ENCODE measurements at places on chromosomes 7 and 10. TPM values are rescaled to one million over a fixed set of nuclear protein-coding genes. Genes with fewer than 3 reads are reported as not detected.

CPA1 gene
- total RNA-seq: 4.2 TPM

DNA sequence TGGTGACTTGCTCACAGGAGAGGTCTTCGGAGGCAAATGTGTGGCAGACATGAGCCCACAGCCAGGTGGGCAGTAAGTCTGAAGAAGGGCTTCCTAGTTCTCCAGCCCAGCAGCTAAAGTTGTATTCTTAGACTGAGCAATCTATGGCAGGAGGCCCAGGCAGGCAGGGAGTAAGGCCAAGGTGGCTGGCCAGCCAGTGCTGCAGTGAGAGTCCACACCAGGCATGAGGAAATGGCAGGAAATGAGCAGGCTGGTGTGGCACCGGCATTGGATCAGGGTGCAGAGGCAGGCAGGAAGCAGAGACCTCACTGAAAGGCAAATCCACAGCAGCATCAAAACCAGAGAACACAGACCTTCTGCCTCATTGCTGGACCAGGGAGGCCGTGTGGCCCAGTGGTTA lies 84.6 kb upstream of the PDE1C start:
- DNase-seq: no peak
- H3K4me1 ChIP-seq: no peaks in the 10 kb centered on the region
- H3K27me3 ChIP-seq: no peaks in the 10 kb centered on the region
- no peaks in the 10 kb centered on the region for H3K36me3 ChIP-seq

GRCh38 chr10:123148414-123149161 lies 652 bp downstream of the HMX2 start:
- DNase-seq: peak; percentile 77
- peaks cover 86% of the 10 kb centered on the region for H3K27me3 ChIP-seq
- peaks cover 73% of the 10 kb centered on the region for H3K4me1 ChIP-seq
- no peak overlapping the region for H3K4me3 ChIP-seq
- no peak overlapping the region for H3K27ac ChIP-seq

- H3K27ac ChIP-seq: no peak overlapping the region
- no peaks in the 10 kb centered on the region for H3K36me3 ChIP-seq
- H3K27me3 ChIP-seq: no peaks in the 10 kb centered on the region
- no peak for DNase-seq
Observed at GRCh38 chr7:34069676-34070075, 164.3 kb downstream of the BMPER start.
